Stimulated activated CD4-positive, alpha-beta T cell treated with anti-CD3 and anti-CD28 coated beads, Interleukin-15, amount 100 ng/mL, for 1 hour (primary cell): ENCODE measurements at places on chromosomes 12 and 14.
A peak's percentile ranks its signal among the peaks of the same experiment; 100 is the strongest.

- DNase-seq, result no peak
Measured at GRCh38 chr12:32249777-32250176, 143.1 kb downstream of the BICD1 start.

DNA sequence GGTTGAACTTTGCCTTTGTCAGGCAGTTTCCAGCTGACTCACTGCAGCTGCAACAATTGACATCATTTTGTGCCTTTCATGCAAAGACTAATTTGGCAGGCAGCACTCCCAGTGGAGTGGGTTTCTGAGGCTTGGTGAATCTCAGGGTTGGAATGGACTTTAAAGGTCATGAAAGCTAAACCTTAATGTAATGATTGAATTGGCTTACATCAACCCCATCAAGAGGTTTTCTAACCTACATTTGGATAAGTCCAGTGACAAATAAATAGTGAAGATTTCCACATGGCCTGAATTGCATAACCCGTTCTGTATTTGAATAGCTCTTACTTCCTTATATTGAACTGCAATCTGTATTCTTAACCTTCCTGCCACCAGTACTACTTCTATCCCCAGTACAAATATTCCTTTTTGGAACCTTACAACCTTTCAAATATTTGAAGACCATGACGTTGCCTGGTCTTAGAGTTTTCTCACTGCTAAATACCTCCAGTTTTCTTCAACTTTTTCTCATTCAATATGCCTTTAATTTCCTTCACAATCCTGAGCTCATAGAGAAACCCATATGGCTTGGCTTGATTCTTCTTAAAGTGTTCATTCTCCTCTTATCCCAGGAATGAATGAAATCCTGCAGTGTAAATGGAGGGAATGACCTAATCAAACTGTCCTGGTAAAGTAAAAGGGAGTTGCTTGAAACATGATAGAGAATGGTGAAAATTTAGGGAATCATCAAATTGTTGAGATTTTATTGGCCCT is 168.1 kb upstream of the NOVA1 start:
- no peak for DNase-seq

DNA sequence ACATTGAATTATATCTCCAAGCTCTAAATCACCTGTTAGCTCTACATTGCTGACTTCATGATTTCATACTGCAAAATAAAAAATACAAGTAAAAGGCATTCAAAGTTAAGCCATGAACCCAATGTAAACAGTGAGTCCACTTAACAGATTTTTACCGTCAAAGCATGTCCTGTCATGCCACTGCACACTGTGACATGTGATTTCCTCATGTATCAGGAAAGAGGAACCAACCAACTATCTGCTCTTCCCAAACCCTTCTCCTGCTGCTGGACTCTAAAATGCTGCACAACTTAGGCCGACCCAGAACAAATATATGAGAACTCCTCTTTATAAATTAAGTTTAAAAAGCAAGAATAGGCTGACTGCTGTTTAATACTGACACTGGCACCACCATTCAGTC is 37.5 kb downstream of the TM7SF3 start:
- no peak for DNase-seq

GRCh38 chr12:105672121-105672975 is 341.9 kb downstream of the C12orf75 start:
- DNase-seq, result no peak

DNA sequence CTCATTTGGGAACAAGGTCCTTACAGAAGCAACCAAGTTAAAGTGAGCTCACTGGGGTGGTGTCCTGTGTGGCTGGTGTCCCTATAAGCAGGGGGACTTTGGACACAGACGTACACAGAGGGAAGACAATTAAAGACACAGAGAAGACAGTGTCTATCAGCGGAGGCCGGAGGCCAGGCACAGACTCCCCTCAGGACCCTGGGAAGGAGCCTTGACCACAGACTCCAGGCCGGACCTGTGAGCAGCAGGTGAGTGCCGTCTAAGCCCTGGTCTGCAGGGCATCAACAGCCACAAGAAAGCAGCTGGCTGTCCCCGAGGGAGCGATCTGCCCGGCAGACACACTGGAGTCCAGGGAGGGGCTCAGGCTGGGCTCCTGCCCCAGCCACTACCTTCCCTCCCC is 219.1 kb upstream of the C14orf180 start:
- DNase-seq, result no peak

DNA sequence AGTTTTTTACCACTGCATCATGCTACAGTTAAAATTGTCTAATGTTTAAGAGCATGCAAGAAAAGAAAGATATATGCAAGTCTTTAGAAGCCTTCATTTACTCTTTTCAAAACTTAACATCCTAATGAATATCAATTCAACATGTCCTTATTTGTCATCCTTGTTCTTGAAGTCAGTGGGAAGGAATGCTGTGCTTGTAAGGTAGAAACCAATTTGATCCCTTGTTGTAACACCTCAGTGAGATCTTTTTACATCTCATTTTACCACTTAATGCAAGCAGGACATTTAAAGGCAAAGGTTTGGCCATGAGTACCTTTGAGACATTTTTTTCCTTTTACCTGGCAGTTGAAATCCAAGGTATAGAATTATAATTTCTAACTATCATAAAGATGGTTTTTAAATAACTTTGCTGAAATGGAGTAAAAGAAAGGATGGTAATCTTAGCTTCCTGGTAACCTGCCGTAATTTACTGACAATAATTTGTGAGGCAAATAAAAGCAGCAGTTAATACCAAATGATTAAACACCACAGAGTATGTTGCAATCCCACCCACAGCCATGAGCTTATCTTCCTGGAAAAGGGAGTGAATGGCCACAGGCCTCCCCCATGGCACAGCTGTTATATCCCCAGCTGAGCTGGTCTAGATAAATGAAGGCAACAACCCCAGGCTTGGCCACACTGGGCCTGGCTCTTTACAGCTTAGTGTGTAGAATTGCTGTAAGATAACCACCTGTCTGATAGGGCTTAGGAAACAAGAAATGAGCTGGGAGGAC is 33.2 kb upstream of the STRN3 start:
- no peak for DNase-seq

DNA sequence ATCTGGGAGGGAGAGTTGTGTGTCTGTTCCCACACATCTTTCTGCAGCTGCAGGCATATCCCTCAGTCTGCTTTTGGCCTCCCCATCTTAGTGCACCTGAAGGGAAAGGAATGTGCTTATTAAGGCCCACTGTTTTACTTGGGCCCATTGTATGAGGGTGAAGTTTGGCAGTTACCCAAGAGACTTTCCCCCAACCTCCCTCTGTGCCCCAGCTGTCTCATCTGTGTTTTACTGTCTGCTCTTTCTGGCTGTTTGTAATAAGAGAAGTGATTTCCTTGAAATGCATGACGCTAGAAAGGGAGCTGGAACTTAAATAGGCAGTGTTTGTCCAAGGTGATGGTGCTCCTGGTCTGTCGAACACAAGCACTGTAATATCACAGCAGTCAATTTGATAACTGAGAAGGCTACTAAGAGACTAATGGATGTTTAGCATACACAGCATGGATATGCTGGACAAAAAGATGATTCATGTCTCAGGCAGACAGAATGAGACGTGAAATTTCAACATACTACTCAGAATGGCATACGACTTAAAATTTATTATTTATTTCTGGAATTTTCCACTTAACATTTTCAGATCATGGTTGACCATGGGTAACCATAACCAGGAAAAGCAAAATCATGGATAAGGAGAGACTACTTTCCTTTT is 43.6 kb downstream of the FSCB start:
- no peak for DNase-seq

DNA sequence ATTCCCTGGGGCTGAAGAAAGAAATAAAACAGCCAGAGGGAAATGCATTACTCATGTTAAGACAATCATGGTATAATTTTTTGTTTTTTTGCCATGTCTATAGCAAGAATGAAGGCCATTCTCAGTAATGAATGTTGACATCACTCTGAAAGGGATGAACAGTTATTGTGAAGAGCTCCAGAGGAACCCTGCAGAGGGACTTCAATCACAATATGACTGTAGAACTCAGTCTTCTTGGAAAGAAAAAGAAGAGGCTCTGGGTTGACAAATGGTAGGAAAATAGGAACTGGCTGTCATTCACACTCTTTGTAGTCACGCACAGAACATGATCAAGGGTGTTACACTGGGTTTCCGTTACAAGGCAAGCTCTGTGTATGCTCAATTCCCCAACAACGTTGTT is 73.8 kb upstream of the DACT1 start:
- no peak for DNase-seq

DNA sequence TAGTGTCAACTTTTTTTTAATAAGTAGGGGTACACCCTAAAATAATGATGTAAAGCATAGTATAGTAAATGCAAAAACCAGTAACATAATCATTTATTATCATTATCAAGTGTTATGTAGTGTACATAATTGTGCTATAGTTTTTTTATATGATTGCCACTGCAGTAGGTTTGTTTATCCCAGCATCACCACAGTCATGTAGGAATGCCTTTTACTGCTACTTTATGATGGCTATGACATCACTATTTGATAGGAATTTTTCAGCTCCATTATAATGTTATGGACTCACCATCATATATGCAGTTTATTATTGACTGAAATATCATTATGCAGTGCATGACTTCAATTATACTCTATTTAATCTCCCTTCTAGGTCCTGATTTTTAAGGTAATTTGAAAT is 121.6 kb downstream of the GPHN start:
- no peak for DNase-seq

DNA sequence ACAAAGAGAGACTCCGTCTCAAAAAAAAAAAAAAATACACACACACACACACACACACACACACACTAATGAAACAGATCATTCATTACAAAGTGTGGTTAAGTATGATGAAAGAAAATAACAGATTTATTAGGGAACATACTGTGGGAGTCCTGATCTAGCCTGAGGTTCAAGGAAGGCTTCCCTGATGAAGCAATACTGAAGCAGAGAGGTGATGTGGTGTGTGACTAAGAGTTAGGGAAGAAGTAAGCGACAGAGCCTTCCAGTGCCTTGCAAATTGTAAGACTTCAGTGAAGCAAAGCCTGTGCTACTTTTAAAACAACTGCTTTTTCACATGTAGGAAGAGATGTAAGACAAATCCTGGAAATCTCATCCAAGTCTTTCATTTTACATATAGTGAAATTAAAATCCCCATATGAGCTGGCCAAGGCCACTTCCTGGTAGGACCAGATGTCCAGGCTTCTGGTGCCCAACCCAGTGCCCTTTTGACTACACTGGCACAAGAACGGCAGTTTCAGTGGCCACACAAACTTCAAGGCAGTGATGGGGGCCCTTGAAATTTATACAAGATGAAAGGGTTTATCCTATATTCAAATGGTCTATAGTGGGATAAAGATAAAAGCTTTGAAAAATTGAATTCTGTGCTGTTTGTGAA is 86.2 kb downstream of the STON2 start:
- no peak for DNase-seq

DNA sequence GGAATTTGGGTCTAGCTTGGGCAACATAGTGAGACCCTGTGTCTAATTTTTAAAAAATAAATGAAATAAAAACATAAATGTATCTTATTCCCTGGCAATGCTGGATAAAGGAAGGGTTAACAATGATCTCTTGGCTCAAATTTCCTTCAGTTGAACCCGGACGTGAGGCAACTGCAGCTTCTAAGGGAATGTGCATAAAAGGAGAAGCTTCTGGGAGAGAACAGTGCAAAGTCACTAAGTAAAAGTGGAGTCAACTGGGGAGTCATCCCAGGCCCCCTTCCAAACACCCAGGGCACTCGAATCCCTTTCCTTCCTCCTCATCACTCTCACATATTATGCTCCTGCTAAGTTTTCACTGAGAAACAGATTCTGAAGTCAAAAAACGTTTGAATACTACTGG is 147.3 kb downstream of the PPM1H start:
- DNase-seq, result no peak

- DNase-seq, result no peak
Measured at GRCh38 chr12:63220921-63221320, 69.9 kb upstream of the AVPR1A start.

- no peak for DNase-seq
Measured at GRCh38 chr14:26525085-26525484, 72.7 kb downstream of the NOVA1 start.

DNA sequence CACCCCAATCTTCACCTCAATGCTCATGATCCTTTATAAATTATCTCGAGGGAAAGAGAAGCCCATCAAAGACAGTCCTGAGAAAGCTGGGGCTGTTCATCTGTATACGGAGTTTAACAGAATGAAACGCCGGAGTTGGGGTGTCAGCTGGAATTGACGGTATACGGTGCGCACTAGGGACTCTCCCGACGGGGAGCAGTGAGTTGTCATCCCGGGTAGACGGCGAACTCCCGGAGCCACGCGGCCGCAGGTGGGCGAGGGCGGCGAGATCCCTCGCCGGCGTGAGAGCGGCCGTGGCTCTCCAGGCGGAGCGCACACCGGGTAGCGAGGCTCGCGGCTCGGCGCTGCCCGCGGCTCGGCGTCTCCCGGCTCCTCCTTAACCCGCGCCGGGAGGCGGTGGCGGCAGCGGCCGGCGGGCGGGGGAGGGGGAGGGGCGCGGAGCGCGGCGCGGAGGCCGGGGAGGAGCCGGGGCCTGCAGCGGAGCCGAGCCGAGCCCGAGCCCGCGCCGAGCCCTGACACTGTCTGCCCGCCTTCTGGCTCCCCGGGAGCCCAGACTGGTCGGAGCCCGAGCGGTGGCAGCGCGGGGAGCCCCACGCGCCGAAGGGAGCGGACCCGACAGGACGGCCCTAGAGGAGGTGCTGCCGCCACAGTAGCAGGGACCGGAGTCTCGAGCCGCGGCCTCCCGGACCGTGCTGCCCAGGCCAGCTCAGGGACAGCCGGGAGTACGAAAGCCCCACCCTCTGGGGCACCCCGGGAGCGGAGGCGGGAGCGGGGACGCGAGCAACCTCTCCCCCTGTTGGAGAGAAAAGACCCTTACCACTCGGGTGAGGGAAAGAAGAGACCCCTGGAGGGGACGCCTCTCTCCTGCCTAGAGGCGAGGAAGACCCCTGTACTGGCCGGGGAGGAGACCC is at the start of gene FOXJ2:
Gene FOXJ2 (plus strand): TSS at position 475 of the 911 bp plus-strand sequence. CDS start 7,117 bp downstream, outside the sequence.
- peak; percentile 81 for DNase-seq

- DNase-seq, result no peak
Measured at GRCh38 chr12:25583545-25583944, 30.5 kb upstream of the LMNTD1 start.

GRCh38 chr12:6229224-6230218 is 29.3 kb downstream of the CD9 start:
- no peak for DNase-seq

DNA sequence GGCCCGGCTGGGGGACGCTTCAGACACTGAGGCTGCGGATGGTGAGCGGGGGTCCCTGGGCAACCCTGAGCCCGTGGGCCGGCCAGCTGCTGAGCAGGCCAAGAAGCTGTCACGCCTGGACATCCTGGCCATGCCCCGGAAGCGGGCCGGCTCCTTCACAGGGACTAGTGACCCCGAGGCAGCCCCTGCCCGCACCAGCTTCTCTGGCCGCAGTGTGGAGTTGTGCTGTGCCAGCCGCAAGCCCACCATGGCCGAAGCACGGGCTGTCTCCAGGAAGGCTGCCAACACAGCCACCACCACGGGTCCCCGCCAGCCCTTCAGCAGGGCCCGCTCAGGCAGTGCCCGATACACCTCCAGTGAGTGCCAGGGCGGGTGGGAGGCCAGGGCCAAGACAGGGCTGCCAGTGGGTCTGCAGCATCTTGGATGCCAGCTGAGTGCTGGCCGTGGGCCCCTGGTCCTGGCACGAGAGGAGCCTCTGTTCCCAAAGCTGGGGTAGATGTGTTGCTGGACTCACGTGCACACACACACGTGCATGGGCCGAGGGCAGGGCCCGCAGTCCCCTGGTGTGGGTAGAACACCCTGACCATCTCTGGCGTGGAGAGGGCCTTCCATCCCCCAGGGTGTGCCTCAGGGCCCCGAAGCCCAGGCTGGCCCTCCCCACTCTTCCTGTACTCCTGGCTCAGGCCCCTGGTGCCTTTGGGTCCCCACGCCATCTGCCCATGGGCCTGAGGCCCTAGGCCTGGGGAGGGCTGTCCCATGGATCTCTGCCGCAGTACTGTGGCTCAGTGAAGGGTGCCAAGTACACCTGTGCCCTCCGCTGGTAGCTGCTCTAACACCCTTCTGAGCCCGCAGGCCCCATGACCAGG is 22.8 kb downstream of the CEP170B start:
- no peak for DNase-seq
